ENCODE measurements at places on chromosomes 1 and 21.

DNA sequence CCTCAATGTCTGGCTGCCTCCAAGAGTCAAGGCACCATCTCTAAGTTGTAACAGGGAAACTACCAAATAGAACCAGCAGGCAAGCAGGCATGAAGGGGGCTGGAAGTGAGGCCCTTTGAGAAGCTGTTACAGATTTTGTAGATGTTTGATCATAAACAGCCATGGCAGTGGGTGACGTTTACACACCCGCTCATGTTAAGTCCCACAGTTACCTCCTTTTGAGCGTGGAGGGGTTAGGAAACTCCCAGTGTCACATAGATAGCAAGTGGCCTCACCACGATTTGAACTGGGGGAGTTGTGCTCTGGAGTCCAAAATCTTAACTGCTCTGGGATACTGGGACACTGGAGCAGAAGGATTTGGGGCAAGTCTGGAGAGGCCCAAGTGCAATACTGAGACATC, 192.4 kb downstream of the HIVEP3 start:
- peak; percentile 54 for DNase-seq

- no peak for DNase-seq
Measured at GRCh38 chr1:94069919-94070285, 51.0 kb downstream of the ABCA4 start.

DNA sequence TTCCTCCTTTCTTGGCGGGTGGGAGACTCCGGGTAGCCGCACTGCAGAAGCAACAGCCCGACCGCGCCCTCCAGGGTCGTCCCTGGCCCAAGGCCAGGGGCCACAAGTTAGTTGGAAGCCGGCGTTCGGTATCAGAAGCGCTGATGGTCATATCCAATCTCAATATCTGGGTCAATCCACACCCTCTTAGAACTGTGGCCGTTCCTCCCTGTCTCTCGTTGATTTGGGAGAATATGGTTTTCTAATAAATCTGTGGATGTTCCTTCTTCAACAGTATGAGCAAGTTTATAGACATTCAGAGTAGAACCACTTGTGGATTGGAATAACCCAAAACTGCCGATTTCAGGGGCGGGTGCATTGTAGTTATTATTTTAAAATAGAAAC, 2.5 kb downstream of the OLIG2 start:
- DNase-seq, result no peak

GRCh38 chr1:116751146-116751545, 3.1 kb upstream of the CD2 start:
- DNase-seq, result no peak

- DNase-seq, result no peak
Measured at GRCh38 chr1:117783606-117784396, 145.6 kb downstream of the GDAP2 start.

DNA sequence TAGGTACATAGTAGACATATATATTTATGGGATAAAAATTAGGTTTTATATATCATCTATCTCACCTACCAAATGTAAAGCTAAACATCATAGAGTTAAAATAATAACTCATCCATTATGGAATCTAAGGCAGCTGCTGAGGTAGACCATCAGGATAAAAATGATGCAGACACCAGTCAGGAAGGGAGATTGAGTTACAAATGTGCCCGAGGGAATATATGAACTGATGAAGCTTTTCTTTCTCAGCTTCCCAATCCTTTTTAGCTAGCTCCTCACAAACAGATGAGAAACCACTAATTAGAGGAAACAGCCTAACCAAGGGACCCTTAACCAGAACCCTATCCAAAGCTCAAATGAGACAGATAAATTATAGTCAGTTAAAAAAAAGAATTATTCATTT, 20.9 kb downstream of the TTLL7 start:
- DNase-seq, result no peak

Measured in CD14-positive monocyte (primary cell).